ENCODE measurements at places on chromosomes 11 and 22. TPM values are rescaled to one million over a fixed set of nuclear protein-coding genes. Genes with fewer than 3 reads are reported as not detected.

DNA sequence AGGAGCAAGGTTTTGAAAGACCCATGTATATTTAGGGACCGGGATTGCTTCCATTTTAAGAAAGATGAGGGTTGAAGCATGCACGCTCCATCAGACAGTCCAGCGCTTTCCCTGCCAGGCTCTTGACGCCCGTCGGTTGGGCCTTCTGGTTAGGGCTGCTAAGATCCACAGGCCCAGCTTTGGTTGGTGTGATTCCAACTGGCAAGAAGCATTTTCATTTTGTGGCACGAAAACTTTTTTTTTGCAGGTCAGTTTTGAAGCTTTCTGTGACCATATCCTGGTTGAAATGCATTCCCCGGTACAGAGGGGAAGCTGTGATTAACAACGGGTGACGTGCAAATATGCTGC is 34.3 kb upstream of the MPPED1 start:
- no peak for DNase-seq

DNA sequence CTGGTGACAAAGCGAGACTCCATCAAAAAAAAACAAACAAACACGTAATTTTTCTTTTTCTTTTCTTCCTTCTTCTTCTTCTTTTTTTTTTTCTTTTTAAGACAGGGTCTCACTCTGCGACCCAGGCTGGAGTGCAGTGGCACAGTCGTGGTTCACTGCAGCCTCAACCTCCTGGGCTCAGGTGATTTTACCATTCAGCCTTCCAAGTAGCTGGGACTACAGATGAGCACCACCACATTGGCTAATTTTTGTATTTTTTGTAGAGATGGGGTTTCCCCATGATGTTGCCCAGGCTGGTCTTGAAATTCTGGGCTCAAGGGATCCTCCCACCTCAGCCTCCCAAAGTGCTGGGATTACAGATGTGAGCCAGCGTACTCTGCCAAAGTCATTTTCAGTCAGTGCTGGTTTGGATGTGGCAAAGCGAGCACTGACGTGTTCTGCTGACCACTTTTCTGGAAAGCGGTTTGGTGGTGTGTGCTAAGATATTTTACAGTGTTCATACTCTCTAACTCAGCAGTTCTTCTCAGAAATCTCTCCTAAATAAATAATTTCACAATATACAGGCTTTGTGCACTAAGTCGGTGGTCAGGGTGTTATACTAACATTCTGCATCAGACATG is 10.7 kb downstream of the FAM118A start:
- no peak for DNase-seq

DNA sequence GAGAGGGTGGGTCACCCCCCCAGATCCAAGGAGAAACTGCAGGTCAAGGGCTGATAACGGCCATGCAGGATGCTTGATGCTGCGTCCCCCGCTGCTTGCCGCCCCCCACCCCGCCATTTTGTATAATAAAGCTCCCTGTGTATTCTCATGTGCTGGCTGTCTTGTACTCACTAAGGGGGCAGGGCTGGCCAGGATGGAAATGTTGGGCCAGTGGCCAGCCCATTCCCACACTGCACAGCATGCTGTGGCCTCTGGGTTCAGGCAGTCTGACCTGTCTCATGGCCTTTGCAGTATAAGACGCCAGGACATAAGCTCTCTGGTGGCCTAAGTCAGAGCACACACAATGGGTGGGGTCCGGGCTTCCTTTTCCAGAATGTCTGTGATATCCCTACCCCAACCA is 421 bp upstream of the PRR33 start:
- DNase-seq, result no peak

DNA sequence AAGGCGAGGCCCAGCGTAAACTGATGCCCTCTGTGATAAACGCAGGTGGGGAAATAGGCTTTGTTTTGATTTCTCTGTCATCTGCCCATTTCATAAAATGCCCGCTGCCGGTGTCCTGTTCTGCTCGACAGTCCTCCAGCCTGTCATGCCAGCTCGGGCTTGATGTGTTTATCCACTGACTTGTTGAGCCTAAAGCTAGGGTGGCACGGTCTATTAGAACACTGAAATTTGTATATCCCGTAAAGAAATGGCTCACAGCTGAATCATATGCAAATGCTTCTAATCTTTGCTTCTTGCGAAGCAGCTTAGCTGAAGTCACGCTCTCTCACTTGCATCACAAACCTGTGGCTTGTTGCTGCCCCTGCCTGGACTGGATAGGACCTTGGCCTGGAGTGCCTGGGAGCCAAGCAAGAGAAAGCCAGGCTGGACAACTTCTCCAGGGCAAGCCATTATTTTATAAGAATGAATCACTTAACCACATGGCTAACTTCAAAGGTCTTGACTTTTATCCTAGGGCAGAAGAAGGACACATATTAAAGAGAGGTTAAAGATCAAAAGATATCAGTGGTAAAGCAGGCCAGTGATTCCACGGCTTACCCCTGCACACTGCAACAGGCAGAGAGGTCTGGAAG is 33.1 kb downstream of the EHF start:
- no peak for DNase-seq

DNA sequence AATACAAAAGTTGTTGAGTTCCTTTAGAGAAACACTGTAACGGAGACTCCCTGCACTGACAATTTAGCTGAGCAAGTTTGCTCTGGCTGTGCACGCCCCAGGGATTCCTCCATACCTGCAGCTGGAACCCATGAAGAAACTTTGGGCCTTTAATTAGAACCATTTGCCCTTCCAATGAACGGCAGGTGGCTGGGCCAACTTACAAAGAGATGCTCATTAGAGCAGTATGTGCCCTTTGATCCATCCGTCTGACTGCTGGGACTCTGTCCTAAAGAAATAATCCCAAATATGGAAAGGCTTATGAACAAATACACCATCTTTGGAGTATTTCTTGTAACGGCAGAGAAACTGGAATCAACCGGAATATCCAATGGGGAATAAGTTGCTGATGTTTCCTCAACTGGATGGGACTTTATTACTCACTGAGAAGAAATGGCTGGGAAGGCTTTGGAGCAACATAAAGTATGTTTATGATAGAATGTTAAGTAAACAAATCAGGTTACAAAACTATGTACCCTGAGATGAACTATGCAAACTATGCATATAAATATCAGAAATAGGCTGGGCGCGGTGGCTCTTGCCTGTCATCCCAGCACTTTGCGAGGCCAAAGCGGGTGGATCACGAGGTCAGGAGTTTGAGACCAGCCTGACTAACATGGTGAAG is 24.4 kb upstream of the FBLN1 start:
- DNase-seq, result no peak

DNA sequence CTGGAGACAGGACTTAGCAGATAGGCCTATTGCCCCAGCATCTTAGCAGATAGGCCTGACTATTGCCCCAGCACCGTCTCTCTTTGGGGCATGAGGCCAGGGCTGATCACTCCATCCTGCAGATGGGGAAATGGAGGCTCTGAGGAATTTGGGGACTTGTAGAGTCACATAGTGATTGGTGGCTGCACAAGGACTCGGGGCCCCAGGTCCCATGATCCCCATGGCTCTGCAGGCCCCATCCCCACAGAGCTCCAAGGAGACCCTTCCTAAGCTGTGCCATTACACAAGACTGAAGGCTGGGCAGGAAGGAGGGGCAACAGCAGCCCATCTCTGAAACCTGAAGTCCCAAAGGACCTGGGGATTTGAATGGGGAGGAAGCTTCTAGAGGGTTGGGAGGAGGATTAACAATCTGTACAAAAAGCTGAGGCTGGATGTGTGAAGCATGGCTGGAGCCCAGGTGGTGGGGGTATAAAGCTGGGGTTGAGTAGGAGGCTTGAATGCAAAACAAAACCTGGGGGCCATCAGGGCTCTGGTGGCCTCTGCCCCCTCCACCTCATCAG is 1.6 kb downstream of the ARAP1 start:
- no peak for DNase-seq

- DNase-seq, result no peak
Observed at GRCh38 chr11:116427903-116428637, 344.7 kb downstream of the BUD13 start.

DNA sequence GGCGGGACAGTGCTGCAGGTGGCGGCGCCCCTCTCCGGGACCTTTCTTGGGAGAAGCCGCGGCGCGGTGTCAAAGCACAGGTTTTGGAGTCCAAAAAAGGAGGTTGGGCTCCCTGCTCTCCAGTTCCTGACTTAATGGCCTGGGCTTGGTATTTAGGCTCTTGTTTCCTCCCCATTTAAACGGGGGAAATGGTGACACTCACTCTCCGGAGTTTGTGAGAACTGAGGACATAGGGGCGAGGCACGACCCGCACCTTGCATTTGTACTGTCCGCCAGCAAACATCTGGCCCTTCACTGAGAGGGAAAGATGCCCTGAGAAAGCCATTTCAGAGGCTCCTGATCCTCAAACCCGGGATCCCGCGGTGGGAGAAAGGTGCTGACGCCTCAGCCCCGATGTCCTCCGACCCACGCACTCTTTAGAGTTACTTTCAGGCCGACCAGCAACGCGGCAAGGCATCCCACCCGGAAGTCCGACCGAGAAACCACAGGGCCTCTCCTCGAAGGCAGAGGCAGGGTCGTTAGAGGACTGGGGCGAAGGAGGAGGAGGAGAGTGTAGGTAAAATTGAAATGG is 2.9 kb upstream of the WDR74 start:
- peak; percentile 53 for DNase-seq

GRCh38 chr11:77082838-77083565 is 16.2 kb downstream of the CAPN5 start:
- peak; percentile 10 for DNase-seq

- no peak for DNase-seq
Observed at GRCh38 chr11:85988780-85989179, 80.1 kb downstream of the PICALM start.

GRCh38 chr11:89516496-89516895 is 25.3 kb upstream of the NOX4 start:
- DNase-seq, result no peak

GRCh38 chr11:68257477-68258362 is 14.1 kb downstream of the C11orf24 start:
- DNase-seq, result peak; percentile 99

DNA sequence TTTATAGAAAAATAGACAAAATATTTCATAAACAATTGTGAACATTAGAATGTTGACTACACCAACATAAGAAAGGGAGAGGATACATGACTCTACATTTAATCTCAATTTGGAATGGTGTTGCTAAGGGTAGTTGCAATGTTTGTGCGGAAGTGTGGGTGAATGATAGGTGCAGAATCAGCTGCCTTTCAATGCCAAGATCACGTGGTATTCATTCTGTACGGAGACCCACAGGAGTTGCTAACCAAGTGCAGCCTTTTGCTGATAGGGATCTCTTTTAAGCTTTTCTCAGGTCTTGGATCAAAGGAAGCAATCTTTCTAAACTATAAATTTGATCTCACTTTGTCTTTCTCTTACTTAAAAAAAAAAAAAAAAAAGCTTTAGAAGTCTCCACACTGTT is 29.8 kb upstream of the CTSC start:
- no peak for DNase-seq

GRCh38 chr11:87372065-87372464 is 334.3 kb downstream of the TMEM135 start:
- DNase-seq, result no peak

- DNase-seq, result no peak
Observed at GRCh38 chr22:42974223-42974622, 40.7 kb downstream of the PACSIN2 start.

DNA sequence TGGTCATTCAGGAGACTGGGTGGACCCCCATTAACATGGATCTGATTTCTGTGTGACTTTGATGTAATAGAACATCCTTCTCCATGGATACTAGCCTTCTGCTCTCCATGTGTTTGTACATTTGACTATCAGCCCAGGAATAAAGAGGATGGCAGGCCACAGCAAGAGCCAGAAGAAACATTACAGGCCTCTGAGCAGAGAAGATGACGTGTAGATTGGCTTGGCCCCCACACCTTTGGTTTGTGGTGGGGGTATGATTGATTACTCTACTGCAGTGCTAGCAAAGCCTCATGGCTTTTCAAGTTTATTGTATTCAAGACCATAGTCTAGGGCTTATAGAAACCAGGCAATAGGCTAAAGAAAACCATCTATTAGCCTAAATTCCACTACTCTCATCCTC is 77.0 kb downstream of the GRAMD1B start:
- no peak for DNase-seq

GRCh38 chr11:44797886-44798606 is 71.3 kb downstream of the TSPAN18 start:
- DNase-seq, result no peak

DNA sequence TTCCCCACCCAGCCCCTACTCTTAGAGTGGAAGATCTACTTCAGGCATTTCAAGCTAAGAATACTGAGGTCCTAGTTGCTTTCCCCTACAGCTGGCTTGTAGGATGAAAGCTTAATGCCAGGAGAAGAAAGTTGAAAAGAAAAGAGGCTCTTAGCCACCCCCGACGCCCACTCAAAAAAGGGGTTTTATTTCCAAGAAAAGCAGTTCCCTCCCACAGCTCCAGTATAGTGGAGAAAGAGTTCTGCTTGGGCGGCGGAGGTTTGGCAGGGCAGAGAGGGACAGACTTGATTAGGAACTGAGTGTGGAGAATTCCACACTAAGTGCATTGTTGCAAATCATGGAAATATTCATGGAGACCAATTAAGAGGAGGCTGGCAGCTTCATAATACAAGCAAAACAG is 470.9 kb downstream of the ETS1 start:
- DNase-seq, result no peak

GRCh38 chr11:115525531-115526006 is 21.4 kb upstream of the CADM1 start:
- no peak for DNase-seq

- no peak for DNase-seq
Observed at GRCh38 chr22:44893731-44894080, 116.1 kb downstream of the PHF21B start.

DNA sequence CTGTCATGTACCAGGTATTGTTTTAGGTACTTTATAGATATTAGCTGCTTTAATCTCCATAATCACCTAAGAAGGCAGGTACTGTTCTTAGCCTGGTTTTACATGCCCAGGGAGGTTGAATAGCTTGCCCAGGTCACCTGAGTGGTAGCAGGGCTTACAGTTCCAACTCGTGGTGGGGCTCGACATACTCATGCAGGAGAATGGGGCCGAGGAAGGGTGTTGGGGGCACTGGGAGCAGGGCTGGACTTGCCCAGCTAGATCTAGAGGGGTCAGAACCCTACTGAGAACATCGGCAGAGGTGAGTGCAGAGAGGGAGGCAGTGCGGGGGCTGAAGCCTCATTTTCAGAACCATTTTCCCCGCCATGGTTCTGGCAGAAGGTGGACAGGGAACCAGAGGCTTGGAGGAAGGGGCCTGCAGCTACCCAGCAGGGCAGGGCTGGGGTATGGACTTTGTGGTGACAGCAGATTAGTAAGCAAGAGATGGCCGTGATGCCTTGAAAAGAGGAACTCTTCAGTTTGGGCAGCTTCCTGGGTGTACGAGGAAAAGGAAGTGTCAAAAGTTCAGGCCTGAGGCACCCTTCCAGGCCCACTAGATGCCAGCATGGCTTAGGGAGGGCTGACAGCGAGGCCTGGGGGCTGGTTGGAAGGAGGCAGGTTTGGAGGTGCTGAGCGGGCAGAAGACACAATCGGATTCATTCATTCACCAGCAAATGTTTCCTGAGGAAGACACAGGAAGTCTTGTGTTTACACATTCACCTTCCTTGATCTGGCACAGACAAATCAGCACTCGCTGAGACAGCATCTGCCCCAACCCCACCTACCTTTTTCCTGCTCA is 54.7 kb upstream of the LYVE1 start:
- no peak for DNase-seq

GRCh38 chr11:61971248-61972111 is 4.0 kb upstream of the FTH1 start:
- peak; percentile 98 for DNase-seq

The FAM227A gene
- 3.8 TPM for total RNA-seq

The OR5B3 gene
- total RNA-seq, result not detected

The OR10D3 gene
- total RNA-seq, result not detected

The SLC22A6 gene
- total RNA-seq, result not detected

The CHID1 gene
- total RNA-seq, result 99.6 TPM

The CBX6 gene
- 27.0 TPM for total RNA-seq

The TSPAN18 gene
- total RNA-seq, result 44.7 TPM

All from WTC11 (cell line).